Right lung (tissue), 10 donors: ENCODE measurements at places on chromosomes 5 and 9.

DNA sequence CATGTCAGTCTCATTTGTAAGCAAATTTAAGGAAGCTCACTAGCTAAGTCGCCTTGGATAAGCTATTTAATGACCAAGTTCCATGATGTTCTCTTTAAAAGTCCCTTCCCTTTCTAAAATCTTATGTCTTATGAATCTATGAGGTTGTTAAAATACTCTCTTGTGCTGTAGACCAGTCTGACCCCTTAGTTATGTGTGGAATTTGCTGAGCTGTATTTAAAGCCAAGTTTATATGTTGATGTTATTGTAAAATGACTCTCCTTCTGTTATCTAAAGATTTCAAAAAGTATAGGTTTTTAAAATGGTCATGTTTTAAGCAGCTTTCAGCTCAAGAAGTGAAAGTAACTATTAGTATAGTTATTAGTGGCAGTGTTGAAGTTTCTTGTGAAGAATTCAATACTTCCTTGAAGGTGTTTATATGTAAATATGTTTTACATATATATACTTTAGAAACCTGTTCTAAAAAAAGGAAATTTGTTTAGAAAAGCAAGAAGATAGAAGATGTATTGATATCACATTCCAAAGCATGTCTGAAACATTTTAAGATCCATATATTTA, 92.2 kb downstream of the CDC42SE2 start:
- no peak for DNase-seq

DNA sequence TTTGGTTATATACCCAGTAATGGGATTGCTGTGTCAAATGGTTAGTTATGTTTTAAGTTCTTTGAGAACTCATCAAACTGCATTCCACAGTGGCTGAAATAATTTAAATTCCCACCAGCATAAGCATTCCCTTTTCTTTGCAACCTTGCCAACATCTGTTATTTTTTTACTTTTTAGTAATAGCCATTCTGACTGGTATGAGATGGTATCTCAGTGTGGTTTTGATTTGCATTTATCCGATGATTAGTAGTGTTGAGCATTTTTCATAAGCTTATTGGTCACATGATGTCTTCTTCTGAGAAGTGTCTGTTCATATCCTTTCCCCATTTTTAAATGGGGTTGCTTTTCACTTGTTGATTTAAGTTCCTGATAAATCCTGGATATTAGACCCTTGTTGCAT, 435.7 kb upstream of the RIOK2 start:
- DNase-seq = no peak

- no peak for DNase-seq
Observed at GRCh38 chr5:8827696-8828095, 718.2 kb downstream of the SEMA5A start.

- DNase-seq = no peak
Observed at GRCh38 chr5:149780043-149780737, 50.1 kb downstream of the PPARGC1B start.

GRCh38 chr5:156191547-156191946, 135.4 kb upstream of the SGCD start:
- DNase-seq = no peak

- no peak for DNase-seq
Observed at GRCh38 chr9:14418301-14418940, 104.5 kb upstream of the NFIB start.

DNA sequence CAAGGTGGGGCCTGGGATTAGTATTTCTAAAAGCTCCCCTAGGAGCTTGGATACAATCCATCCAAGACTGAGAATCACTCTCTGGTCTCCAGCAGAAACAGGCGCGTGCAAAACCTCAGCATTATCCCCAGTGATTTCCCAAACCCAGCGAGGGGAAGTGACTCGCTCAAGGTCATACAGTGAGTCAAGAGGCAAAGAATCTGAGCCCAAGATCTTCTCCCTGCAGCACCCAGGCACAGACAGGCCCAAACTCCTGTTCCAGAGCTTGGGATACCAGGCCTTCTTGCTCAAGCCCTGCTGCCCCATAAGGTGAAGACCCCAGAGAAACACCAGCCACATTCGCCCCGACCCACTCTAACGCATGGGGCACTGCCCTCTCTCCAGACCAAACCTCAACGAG, 33.2 kb downstream of the SHB start:
- no peak for DNase-seq

GRCh38 chr5:54799645-54800044, 185.7 kb downstream of the ESM1 start:
- DNase-seq = no peak

GRCh38 chr5:8700671-8701070, 831.7 kb downstream of the MTRR start:
- peak; percentile 42 for DNase-seq

DNA sequence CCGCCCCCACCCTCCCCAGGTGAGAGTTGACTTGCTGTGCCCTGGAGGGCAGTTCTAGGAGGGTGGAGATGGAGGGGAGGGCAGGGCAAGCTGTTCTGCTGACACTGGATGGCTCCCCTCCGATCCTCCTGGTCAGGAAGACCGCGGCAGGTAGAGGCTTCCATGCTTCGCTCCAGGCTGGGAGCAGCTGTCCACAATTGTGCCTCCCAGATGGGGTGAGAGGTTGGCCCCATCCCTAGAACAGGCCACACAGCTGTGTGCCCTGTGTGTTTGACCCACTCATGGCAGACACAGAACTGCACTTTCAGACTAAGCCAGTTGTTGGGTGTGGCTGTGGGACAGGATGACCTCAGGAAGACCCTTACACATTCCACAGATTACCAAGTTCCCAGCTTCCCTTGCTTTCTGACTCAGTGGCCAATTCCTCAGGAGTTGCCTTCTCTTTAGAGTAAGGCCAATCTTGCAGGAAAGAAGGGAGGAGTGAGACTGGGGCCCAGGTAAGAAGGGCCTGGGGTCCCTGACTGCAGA, 72.1 kb upstream of the HSPA9 start:
- no peak for DNase-seq

DNA sequence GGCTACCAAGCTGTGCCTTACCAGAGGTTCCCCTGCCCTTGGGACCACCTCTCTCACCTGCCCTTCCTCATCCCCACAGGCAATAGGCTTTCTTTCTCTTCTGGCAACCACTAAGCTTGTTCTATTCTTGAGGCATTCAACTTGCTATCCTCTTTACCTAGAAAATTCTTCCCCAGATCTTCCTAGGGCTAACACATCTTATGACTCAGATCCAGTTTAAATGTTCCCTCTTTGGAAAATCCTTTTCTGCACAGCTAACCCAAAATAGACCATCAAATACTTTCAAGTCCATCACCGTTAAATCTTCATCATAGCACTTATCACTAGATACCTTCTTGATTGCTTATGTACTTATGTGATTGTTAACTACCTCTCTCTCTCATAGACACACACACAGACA, 93.7 kb downstream of the ENC1 start:
- no peak for DNase-seq

DNA sequence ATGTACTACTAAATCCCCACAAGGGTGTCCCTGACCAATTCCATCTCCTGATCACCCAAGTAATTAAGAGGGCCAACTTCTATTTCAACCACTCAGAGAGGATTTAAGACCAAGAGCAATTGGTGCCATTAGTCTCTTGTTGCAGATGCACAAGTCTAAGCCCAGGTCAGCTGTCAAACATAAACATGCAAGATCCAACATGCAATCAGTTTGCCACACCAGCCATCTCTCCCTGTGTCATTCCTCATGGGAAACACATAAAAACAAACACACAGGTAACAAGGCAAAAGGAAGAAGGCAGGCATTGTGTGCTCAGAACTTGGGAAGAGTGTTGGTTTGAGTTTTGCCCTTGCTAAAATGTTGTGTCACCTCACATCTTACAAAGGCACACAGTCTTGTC, 139.2 kb downstream of the SPOCK1 start:
- no peak for DNase-seq

DNA sequence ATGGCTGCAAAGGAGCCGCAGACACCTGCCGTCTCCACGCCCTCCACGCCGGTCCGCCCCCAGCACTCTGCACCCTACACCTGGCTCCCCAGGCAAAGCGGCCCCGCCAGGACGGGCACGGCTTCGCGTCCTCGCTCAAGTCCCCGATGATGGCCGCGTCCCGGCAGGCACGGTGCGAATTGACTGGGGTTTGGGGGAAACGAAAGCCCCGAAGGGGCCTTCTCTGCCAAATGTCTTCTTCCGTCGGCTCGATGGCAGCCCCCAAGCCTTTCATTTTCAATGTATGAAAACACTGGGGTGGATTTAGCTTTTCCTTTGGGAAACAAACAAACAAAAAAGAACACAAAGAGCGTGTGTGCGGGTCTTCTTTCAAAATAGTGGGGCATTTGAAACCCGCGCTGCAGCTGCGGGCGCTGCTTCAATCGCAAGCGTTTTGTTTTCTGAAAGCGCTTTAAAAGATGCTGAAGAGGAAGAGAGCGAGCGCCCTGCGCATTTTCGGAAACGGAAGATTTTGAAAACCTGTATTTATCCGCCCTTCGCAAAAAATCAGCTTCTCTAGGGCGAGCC, 160.0 kb downstream of the RMI1 start:
- DNase-seq = no peak

DNA sequence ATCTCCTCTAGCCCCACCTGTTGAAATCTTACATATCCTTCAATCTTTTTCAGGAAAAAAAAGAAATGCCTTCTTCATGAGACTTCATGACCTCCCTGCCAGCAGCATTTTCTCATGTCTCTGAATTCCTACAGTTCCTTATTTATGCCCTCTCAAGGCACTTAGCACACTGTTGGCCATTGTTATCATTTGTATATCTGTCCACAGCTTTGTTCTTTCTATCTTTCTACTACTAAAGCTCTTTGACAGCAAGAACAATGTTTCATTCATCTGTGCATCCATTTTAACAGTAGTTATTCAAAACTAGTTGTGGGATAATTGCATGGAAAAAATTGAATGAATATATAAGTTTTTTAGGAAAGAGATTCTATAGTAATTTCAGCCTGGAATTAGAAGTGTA, 20.9 kb upstream of the GZMA start:
- no peak for DNase-seq

GRCh38 chr5:109388407-109388806, 21.4 kb downstream of the PJA2 start:
- no peak for DNase-seq

DNA sequence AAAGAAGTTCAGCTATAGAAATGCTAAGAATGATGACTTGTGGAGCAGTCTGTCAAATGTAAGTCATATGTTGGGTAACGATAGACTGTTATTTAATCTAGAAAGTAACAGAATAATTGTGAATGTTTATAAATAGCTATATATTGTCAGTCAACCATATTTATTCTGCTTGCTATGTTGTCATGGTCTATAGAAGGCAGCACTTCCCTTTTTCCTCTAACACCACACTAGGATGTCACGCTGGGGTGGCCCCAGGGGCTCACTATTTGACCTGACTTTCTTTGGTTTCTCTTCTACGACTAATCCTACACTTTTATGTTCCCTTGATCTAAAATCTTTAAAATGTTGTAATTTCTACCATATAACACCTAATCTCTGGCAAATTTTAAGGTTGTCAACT, 20.5 kb downstream of the ERAP2 start:
- no peak for DNase-seq

GRCh38 chr5:148268566-148268965, at the start of gene SPINK13:
Gene SPINK13 (plus strand): TSS chr5:148268794. CDS start chr5:148270073, 1,279 bp downstream.
- DNase-seq = no peak

- DNase-seq = no peak
Observed at GRCh38 chr9:30967476-30967875, 1417.0 kb upstream of the ACO1 start.

DNA sequence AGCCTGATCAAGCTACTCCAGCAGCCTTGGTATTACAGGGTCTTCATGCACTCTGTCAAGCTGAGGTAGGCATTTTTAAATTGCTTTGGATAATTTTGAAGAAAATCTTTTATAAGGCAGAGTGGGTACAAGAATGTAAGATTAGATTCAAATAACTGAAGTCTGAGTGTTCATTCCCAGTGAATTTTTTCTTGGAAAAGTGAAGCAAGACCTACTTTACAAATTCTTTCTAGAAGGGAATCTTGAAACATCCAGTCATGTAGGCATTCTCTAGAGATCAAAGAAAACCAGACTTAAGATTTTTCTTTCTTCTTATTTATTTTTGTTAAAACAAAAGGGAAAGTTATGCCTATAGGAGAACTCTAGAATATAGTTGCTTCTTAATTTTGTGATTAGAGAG, 139.0 kb downstream of the FOCAD start:
- DNase-seq = no peak

DNA sequence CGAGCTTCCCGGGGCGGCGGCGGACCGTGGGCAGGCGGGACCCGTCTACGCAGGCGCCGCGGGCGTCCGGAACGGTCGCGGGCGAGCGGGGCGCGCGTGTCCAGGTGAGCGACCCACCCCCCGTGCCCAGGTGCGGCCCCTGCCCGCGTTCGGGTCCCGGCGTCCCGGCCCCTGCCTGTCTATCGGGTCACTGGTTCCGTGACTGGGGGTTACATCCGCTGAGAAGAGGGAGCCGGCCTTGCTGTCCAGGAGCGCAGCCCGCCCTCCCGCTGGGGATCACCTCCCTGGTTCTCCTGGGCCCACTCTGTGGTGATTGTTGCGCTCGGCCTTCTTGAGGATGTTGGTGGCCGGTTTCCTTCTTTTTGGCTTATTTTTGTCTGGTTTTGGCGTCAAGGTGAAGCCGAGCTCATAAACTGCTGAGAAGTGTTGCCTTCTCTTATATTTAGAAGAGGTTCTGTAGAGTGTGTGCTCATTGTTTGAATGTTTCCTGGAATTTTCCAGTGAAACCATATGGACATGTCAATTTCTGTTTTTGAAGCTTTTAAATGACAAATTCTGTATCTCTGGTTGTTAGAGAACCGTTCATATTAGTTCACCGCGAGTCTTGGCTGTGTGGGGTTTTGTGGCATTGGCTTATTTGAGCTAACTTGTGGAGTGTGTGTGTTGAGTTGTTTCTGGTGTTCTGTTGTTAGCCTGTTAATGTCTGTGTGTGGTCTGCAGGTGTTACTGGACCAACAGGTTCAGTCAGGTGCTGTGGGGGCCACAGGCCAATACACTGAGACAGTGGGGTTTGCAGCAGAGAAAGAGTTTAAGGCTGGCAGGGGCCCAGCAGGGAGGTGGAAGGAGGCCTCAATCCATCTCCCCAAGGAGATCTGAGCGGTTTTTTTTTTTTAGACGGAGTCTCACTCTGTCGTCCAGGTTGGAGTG, 621 bp downstream of the CEP72 start:
- no peak for DNase-seq

- no peak for DNase-seq
Observed at GRCh38 chr5:53368966-53369605, 111.3 kb upstream of the FST start.

DNA sequence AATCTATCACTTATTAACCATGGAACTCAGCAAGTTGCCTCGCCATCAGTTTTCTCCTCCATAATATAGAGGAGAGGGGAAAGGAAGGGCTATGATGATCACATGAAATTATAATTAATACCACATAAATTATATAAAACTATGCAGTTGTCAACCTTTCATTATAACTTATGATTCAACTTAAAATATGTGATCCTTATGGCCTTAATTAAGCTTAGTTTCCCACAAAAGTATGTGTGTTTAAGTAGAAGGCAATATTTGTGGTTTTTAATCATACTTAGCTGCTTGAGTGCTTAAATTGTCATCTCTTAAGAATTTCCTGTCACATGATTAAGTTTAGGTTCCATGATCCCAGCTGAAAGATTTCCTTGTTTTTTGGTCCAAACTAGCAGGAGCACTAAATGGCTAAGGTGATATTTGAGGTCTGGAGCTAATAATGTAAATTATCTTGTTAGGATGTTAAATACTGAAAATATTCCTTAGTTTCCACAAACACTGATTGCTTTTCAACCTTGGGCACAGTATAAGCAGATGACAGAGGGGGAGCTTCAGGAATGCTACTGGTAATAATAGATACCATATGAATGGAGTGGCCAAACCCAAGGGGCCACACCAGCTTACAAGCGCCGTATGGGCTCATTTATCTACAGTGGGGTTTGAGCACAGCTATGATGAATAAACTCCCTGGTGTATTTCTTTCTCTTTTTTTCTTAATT, 26.4 kb upstream of the F2R start:
- DNase-seq = no peak
